ENCODE measurements at places on chromosomes 5 and 9.

GRCh38 chr9:135574943-135575342 lies 13.4 kb downstream of the PAEP start:
- no peak for DNase-seq

DNA sequence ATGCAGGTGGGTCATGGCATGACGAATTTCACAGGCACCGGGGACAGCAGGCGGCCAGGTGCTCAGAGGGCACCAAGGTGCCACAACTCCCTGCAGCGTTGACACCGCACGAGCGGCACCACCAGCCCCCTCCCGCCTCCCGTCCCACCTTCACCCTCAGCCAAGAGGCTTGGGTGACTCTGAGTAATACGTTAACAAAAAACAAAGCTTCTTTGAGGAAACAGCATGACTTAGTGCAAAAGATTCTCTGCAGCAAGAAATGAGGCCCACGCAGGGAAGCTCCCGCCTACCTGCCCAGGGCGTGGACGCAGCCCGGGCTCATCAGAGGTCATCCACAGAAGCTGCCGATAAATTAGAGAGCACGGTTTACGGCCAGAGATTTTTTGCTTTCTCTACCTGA lies 4.1 kb downstream of the TMEM250 start:
- no peak for DNase-seq

- no peak for DNase-seq
Measured at GRCh38 chr9:124297551-124297901, 39.8 kb downstream of the NEK6 start.

GRCh38 chr5:173452119-173452905 lies 124.1 kb upstream of the STC2 start:
- DNase-seq: no peak

GRCh38 chr9:77304543-77304942 lies 127.2 kb downstream of the VPS13A start:
- DNase-seq: no peak

DNA sequence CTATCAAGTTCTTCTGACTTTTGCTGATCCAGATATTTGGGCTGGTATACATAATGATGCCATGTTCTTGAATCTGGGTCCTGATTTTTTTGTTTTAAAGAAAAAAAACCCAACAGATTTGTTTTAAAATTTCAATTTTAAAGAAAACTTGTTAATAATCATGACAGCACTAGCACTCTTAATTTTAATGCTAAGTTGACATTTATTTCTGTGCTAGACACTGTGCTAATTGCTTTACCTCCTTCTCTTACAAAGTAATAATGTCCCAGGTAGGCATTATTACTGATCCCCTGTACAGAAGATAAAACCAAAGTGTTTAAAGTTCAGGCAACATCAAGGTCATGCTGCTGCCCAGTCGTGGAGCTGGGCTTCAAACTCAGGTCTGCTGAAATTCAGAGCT lies 101.9 kb downstream of the ZNF608 start:
- DNase-seq: no peak

- DNase-seq: no peak
Measured at GRCh38 chr9:34927061-34927460, 31.0 kb upstream of the PHF24 start.

DNA sequence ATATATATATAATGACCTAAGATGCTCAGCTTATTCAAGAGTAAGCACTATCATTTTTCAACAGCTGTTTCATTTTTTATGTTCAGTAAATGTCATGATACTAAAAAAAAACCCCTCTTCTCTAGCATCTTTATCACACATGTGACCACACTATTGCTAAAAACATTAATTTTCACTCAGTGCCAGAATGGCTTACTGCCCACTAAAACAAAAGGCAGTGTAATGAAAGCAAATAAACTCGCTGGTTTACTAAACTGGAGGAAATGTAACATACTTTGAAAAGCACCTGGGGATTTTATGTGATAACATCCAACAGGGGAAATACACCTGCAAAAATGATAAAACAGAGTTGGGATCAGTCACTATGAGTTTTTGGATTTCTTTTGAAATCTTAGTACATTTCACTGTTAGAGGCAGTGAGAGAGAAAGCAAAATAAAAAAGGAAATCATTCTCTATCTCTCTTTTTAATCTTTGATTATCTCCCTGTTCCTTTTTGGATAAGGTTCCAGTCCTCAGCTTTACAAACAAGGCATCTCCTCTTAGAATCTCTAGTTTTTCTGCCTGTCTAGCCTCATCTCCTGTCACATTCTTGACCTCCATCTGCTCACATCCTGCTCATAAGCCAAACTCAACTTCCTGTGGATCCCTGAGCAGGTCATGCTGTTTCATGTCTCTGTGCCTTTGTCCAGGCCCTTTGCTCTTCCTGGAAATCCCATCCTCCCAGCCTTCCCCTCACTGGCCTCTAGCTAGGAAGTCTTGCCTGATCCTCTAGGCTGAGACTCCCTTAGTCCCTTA lies 338.0 kb downstream of the MAN2A1 start:
- DNase-seq: no peak
